ENCODE measurements at places on chromosomes 6 and 20.

- DNase-seq, result no peak
Measured at GRCh38 chr20:49571553-49571835, 3.6 kb upstream of the PTGIS start.

GRCh38 chr20:51298141-51298749 is 244.3 kb downstream of the NFATC2 start:
- no peak for DNase-seq

DNA sequence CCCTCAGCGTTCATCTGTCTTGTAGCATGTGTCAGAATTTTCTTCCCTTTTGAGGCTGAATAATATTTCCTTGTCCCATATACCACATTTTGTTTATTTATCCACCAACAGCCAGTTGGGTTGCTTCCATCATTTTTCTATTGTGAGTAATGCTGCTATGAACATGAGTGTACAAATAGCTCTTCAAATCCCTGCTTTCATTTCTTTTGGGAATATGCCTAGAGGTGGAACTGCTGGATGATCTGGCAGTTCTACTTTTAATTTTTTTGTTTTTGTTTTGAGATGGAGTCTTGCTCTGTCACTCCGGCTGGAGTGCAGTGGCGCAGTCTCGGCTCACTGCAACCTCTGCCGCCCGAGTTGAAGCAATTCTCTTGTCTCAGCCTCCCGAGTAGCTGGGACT is 64.7 kb downstream of the SASH1 start:
- no peak for DNase-seq

DNA sequence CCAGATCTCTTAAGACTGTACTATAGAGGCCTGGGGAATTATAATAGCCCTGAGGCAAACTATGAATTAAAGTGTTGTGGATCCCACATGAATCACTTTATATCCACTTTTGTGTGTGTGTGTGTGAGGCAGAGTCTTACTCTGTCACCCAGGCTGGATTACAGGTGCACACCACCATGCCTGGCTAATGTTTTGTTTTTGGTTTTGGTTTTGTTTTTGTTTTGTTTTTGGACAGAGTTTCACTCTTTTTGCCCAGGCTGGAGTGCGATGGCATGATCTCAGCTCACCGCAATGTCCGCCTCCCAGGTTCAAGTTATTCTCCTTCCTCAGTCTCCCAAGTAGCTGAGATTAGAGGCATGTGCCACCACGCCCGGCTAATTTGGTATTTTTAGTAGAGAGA is 32.2 kb upstream of the MICB start:
- DNase-seq, result no peak

GRCh38 chr6:170294813-170295509 is 4.1 kb upstream of the DLL1 start:
- DNase-seq, result no peak

DNA sequence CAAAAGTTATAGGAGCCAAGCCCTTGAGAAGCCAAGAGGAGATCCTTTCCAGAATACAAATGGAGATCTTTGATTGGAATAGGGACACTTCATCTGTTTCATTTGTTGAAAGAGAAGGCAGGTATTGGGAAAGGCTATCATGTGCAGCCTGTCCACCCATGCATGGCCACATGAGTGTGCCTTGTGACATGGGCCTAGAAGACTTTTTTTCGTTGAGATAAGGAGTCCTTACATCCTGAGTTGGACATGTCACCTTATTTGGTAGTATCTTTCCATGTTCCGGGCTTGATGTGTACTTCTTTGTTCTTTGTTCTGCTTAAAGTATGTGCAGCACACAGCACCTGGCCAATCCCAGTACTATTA is 42.1 kb upstream of the SYNCRIP start:
- DNase-seq, result no peak

GRCh38 chr20:13809855-13810254 is 25.0 kb downstream of the NDUFAF5 start:
- no peak for DNase-seq

- DNase-seq, result no peak
Measured at GRCh38 chr6:168200571-168201134, 118.9 kb downstream of the DACT2 start.

GRCh38 chr20:44768256-44768655 is 22.6 kb downstream of the KCNK15 start:
- DNase-seq, result no peak

DNA sequence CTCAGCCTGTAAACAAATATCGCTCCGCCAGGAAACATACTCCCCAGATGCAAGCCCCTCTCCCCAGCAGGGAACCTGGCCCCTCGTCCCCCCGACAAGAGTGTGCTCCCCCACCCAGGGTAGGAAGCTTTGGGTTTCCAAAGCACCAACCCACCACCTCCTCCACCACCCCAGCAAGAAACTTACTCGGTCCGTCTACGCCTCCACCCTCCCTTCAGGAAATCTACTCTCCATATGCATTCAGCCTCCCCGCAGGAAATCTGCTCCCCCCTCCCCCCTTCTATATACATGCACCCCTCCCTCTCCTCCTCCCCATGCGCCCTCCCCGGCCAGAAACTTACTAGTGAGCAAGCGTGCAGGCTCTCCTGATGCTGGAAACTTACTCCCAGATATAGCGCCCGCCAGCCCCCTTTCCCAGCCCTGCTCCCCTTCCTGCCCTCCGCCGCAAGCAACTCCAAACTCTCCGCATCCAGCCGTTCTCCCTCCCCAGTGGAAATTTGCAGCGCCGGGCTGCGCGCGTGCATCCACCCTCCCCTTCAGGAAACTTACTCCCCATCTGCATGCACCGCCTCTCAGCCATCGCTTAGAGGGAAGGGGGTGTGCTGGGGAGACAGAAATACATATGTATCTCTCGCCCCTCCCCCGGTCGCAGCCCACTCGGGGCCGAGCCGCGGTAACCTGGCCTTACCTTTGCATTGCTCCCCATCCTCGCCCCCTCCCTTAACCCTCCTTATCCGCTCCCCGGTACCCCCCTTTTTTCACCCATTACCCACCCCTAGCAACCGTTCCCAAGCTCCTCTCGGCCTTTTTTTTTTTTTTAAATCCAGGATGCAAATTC is at the start of gene TRERF1:
TRERF1 (minus strand) TSS at position 594 of the 838 bp plus-strand sequence. CDS start 182,336 bp downstream, outside the sequence.
- DNase-seq, result peak; percentile 59

DNA sequence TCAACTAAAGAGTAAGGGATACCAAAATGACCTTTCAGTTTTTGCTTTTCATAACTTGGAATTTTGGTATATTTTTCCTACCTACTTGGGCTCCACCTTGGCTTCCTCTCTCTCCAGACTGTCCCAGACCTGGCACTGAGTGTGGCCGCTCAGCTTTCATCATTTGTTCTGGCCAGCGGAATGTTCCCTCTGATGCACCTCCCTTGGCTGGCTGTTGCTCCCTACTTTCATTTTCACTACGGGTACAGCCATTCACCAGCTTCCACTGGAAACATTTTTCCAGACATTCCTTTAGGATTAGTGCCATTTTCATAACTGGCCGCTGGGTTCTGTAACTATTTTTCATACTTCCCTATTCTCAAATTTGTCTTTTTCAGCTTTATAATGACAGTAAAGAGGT is 487.4 kb downstream of the TENT5A start:
- DNase-seq, result no peak

- DNase-seq, result peak; percentile 43
Measured at GRCh38 chr6:19851241-19852089, 14.3 kb downstream of the ID4 start.

DNA sequence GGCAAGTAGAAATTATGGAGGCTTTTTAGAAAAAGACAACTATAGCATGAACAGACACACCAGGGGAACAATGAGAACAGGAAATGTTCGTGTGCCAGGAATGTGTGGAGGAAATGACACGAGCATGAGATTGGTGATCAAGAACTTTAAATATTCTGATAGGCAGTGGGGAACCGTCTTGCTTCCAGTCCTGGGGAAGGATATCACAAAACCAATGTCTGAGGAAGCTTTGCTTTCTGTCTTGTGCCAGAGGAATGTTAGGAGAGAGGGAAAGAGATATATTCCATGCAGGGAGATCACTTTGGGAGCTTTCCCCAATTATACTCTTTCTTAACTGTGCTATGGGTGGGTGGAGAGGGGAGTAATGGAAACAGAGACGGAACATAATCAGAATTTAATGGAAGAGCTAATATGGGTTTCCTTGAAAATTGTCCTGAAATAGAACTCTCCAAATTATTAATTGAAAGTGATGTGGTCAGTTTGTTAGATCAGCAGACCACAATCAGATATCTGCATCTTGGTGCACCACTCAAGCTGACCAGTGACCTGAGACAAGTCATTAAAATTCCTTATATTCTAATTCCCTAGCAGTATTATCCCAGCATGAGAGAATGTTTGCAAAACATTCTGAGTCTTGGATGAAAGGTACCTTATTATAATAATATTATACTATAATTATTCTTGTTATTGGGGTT is 178.2 kb downstream of the SOX4 start:
- no peak for DNase-seq

DNA sequence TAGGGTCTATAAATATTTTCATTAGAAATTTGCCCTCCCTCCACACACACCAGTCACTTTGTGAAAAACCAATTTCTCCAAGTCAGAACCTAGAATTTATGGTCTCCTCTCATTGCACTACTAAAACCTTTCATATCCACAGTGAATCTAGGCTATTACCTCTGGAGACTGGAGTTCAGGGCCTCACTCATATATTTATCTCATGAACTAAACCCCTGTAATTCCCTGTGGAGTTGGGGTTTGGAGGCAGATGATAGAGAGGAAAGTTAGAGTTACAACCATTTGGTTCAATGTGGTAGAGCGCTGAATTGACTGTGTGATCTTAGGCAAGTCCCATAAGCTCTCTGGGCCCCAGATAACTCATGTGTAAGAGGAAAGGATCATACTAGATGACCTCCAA is 18.2 kb upstream of the CEP85L start:
- no peak for DNase-seq

- DNase-seq, result no peak
Measured at GRCh38 chr6:134176264-134176975, 124.0 kb upstream of the SLC2A12 start.

GRCh38 chr6:56288347-56288746 is 41.0 kb upstream of the COL21A1 start:
- no peak for DNase-seq

- no peak for DNase-seq
Measured at GRCh38 chr6:131130554-131130940, 4.7 kb upstream of the AKAP7 start.

DNA sequence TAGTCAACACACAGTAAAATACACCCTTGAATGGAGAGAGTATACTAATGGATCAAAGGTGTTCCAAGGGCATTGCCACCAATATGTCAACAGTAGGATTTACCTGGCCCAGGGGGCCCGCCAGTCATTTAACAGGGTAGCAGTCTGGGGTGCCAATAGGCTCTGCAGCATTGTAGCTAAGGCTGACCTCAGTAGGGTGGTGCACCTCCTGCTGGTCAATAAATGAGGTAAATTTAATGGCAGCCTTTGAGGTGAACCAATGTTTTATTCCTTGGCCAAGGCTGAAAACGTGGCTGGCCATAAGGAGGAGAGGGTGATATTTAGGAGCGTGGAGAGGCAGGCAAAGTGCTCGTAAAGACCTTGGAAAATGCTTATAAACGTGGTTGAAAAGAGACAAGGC is 147.2 kb downstream of the RPS12 start:
- DNase-seq, result peak; percentile 13

DNA sequence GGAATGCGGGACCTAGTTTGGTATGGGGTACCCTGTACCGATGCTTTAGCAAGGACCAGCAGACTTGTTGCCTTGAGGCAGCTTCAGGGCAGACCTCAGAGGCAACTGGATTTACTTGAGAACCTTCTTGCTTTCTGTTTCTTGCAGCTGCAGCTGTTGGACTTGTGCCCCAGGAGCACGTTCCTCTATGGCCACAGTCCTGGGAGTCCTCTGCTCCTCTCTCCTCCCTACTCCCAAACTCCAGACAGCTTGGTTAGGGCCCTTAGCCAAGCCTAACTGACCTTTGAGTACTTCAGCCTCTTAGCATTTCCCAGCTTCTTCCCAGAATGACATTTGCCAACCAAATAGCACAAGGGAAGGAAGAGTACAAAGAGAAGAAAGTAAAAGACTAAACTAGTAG is 34.7 kb downstream of the GHRH start:
- no peak for DNase-seq

GRCh38 chr6:38259736-38260135 is 380.0 kb downstream of the BTBD9 start:
- DNase-seq, result no peak
